Adrenal gland (tissue), 19 donors: ENCODE measurements at places on chromosomes 3 and 15.
A peak's percentile ranks its signal among the peaks of the same experiment; 100 is the strongest.

DNA sequence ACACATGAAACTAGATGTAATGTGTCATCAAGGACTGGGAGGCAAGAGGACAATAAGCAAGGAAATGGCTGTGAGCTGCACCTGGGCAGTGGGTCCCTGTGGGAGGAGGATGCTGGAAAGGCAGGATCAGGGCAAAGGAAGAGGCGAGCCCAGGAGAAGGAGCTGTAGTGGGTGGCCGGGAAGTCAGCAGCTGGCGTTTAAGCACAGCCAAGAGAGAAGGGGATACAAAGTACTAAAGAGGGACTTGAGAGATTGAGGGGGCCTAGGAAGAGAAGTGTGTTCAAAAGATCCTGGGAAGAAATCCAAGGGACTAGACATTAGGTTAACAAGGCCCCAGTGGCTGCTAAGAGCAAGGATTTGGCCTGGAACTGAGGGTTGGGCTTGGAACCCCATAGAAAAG lies 188.5 kb upstream of the SLC24A5 start:
- DNase-seq = no peak
- no peaks in the 10 kb centered on the region for H3K36me3 ChIP-seq
- H3K4me1 ChIP-seq = no peaks in the 10 kb centered on the region
- H3K27ac ChIP-seq = no peak overlapping the region
- H3K27me3 ChIP-seq = no peaks in the 10 kb centered on the region

DNA sequence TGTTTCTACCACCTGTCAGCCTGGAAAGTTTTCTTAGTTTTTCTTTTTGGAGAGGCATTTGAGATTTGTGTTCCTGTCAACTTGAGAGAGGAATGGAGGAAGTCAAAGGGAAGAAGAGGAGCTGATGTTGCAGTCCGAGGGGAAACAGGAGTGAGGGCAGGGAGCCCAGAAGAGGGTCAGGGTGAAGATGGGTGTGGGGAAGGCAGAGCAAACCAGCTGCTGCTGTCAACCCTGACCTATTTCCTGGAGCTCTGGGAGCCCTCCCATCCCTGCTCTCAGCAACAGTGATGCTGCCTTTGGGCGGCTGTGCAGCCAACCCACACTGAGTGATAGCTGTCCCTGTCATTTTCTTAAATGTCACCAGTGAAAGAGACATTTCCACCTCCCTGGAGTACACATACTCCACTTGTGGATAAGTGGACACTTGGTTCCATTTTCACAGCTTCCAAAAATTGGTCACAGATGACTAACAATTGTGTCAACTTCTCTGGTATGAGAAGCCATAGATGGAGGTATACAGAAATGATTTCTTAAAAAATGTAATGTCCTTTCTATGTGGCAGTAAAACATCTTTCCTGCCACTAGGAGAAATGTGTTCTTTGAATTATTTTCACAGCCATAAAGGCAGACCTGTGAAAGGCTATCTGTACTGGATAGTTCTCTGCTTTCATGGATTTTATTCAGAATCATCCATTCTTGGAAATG lies 556.3 kb upstream of the TBL1XR1 start:
- no peak overlapping the region for H3K4me3 ChIP-seq
- DNase-seq = peak; percentile 62
- H3K27me3 ChIP-seq = no peaks in the 10 kb centered on the region
- H3K27ac ChIP-seq = peak overlapping the region; percentile 90
- H3K4me1 ChIP-seq = peaks cover 24% of the 10 kb centered on the region

DNA sequence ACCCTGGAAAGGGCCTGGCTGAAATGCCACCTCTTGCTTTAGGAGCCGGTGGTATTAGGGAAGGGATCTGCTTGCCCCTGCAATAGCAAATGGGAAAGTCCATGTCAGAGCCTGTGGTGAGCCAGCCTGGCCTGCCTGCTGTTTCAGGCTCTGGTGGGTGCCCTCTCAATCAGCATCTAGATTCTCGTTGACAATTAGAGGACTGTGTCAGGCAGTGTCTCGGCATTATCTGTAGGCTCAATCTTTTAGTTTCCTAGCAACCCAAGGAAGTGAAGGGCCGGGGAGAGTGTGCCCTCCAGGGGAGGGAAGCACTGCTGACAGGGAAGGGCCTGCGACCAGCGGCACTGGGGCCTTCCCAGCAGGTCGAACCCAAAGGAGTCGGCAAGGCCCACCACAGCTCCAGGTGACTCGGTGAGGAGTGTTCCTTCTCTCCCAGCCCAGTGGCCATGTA lies 42.1 kb downstream of the TLE3 start:
- peak; percentile 4 for DNase-seq
- H3K27me3 ChIP-seq = no peaks in the 10 kb centered on the region
- H3K36me3 ChIP-seq = peaks cover 96% of the 10 kb centered on the region
- H3K4me1 ChIP-seq = no peaks in the 10 kb centered on the region
- no peak overlapping the region for H3K27ac ChIP-seq

- H3K27me3 ChIP-seq = no peaks in the 10 kb centered on the region
- no peak overlapping the region for H3K27ac ChIP-seq
- H3K36me3 ChIP-seq = peaks cover 17% of the 10 kb centered on the region
Measured at GRCh38 chr15:99719096-99719541, 14.1 kb downstream of the LYSMD4 start.

DNA sequence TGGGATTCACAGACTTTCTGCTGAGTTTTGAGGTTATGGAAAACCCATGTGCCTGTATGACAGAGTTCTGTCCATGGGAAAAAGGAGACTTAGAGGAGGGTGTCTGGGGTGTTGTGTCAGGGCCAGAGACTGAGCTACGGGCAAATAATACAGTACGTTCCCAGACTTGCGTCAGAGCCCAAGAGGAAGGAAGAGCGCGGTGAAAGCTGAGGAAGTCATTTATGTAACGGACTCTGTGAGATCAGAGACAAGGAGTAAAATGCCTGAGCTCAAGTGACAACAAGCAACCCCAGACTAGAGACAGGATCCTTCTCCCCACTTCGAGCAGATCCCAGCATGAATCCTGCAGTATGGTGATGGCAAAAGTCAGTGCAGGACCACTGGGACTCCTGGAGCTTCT lies 368.6 kb upstream of the MCTP2 start:
- no peaks in the 10 kb centered on the region for H3K4me1 ChIP-seq
- H3K4me3 ChIP-seq = no peak overlapping the region
- H3K27me3 ChIP-seq = no peaks in the 10 kb centered on the region
- H3K36me3 ChIP-seq = no peaks in the 10 kb centered on the region
- peak overlapping the region; percentile 79 for H3K27ac ChIP-seq

DNA sequence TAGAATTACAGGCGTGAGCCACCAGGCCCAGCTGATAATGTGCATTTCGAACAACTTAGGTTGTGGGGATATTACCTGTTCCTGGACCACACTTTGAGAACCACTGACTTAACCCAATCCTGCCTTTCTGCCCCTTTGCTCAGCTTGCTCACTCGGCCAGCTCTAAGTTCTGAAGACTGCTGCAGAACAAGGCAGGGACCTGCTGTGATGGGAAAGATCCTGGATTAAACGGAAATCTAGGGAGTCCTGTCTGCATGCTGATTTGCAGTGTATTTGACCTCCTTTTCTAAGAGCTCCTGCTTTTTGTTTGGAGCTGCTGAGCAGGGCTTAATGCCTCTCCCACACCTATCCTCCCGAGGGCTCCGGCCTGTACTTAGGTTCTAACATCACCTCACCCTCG lies 2.9 kb downstream of the LTK start:
- no peak overlapping the region for H3K27ac ChIP-seq
- DNase-seq = no peak
- peaks cover 24% of the 10 kb centered on the region for H3K4me1 ChIP-seq
- H3K36me3 ChIP-seq = no peaks in the 10 kb centered on the region

- peaks cover 7% of the 10 kb centered on the region for H3K4me1 ChIP-seq
- no peak overlapping the region for H3K4me3 ChIP-seq
- H3K27me3 ChIP-seq = no peaks in the 10 kb centered on the region
- H3K27ac ChIP-seq = no peak overlapping the region
Measured at GRCh38 chr3:101677436-101678286, 729 bp upstream of the ZBTB11 start.

- no peak overlapping the region for H3K4me3 ChIP-seq
- DNase-seq = no peak
- H3K27ac ChIP-seq = no peak overlapping the region
- no peaks in the 10 kb centered on the region for H3K27me3 ChIP-seq
- H3K4me1 ChIP-seq = peaks cover 23% of the 10 kb centered on the region
Measured at GRCh38 chr15:73078722-73079121, 26.5 kb downstream of the NEO1 start.

DNA sequence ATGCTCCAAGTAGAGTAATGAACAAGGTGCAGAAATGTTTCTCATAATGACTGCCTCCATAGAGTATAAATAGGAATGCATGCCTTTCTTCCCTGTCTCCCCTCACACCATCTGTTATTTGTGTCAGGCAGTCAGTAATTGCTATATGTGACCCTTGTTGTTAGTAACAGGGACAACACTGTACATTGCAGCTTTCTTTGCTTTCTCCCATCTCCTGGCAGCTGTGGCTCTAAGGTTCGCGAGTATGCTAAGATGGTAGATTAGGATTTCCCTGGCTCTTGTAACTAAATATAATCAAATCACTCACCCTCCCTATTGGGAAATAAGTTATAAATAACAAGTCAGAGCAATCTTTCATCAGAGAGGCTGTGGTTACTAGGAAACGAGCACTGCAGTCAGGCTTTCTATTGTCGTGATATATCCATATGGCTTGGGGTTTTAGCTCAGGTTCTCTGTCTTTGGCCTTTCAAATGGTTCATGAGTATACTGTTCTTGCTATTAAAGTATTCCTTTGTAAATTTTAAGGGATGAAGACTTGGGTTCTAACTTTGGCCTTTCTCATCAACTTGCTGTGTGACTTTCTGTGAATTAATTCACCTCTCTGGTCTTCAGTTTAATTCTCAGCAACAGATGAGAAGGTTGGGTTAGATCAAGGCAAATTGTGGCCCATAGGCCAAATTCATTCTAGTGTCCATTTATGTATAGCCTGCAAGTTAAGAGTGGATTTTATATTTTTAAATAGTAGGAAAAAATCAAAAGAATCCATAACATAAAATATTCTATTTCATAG lies 8.1 kb upstream of the MINDY4B start:
- no peaks in the 10 kb centered on the region for H3K36me3 ChIP-seq
- no peaks in the 10 kb centered on the region for H3K4me1 ChIP-seq

DNA sequence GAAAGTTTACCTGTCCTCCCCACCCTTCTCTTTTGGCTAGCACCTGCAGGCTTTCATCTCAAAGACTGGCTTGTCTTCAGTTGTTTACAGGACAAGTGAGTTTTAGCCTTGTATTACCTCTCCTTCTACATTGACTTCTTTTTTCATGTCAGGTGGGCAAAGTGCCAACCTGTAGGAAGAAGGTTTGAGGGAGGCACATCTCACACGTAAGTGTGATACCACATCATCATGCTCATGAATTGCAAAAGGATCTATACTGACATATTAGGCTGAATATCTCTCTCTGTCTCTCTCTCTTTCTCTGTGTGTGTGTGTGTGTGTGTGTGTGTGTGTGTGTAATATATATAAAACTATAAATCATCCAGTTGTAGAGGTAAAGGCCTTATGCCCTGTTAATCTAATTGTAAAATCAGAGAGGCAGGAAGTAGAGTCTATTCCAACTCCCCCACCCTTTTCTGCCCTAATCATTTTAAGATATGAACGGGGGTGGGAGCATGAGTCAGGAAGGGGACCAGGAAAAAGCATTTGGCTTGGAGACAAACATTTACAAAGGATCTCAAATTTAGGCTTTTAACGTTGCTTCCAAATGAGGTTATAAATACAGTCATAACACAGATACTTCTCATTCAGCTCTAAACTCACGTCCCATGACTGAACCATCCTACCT lies 107.0 kb upstream of the PFN2 start:
- no peaks in the 10 kb centered on the region for H3K36me3 ChIP-seq
- no peak for DNase-seq
- no peak overlapping the region for H3K27ac ChIP-seq

DNA sequence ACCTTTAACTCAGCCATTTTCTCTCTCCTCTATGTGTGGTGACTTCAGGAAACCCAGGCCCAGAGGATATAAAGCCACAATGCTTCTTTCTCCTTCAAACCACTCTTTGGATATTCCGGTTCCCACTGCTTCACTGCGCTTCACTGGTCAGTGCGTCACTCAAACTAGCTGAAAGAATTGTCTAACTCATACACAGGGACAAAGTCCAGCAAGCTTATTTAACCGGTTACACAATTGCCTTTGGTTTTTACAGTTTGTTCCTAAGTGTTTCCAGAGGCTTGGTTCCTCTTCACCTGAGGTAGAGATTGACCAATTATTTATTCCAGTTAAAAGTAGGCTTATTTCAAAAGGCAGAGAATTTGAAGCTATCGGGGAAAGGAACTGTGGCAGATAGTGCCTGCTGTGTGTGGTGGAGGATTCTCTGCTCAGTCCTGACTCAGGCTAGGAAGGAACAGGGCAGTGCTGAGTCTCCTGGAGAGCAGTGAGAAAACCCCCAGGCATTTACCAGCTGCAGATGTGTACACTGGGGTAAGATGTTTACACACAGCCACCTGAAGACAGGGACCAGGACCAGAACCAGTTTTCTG lies at the start of gene HGD:
Gene HGD, minus strand, starts transcription at position 145 of the 587 bp plus-strand sequence. Its CDS starts 128 bp downstream, at position 17.
- H3K27me3 ChIP-seq = no peaks in the 10 kb centered on the region
- peaks cover 11% of the 10 kb centered on the region for H3K4me1 ChIP-seq
- H3K36me3 ChIP-seq = no peaks in the 10 kb centered on the region

DNA sequence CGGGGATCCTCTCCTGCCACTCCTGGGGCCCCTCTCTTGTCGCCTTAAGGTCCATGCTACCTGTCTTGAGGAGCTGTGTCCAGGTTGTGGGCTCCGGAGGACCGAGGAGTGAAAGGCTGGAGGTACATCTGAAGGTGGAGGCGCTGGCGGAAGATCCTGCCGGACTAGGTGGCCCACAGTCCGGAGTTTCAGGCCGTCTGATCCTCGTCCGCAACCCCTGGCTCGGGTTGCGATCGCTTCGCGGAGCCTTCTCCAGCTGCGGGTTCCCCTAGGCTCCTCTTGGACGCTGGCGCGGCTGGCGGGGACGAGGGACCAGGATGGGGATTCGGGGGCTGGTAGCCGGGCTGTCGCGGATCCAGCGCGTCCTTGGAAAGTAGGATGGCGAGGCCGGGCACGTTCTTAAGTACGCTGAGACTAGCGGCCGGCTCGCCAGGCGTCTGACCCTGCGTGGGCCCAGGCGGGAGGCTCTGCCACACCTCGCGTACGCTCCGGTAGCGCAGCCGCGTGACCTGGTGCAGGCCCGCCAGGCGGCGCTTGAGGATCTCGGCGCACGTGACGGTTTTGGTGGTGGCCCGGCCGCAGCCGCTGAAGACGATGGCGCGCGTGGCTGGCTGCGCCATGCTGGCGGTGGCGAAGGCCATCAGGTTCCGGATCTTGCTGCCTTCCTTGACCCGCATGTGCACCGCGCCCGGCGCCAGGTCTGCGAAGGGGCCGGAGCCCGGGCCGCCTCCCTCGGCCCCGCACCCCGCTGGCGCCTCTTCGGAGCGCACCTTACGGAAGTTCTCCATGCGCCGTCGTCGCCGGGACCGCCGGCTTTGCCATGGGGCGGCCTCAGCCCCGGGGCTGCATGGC lies 550 bp downstream of the RPP25 start:
- no peaks in the 10 kb centered on the region for H3K27me3 ChIP-seq
- peak overlapping the region; percentile 23 for H3K27ac ChIP-seq
- DNase-seq = peak; percentile 81
- peaks cover 51% of the 10 kb centered on the region for H3K4me1 ChIP-seq

GRCh38 chr15:38021259-38021658 lies 86.8 kb downstream of the TMCO5A start:
- H3K27me3 ChIP-seq = no peaks in the 10 kb centered on the region
- H3K36me3 ChIP-seq = no peaks in the 10 kb centered on the region
- H3K4me1 ChIP-seq = no peaks in the 10 kb centered on the region
- DNase-seq = no peak
- no peak overlapping the region for H3K4me3 ChIP-seq
